ENCODE measurements at places on chromosomes 16 and 17.

DNA sequence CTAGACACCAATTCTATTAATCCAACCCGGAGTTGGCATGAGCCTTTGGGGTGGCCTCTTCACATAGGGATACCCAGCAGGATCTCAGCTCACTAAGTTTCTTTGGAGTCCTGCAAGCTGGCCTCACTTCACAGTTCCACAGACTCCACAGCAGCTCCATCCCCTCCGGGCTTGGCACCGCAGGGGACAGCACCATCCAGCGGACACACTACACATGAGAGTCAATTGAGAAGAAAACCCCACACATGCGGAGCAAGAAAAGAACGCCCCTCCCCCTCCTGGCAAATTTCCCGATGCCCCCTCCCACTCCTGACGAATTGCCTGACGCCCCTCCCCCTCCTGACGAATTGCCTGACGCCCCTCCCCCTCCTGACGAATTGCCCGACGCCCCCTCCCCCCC, 31.1 kb downstream of the KLHDC4 start:
- DNase-seq = no peak

GRCh38 chr16:84182680-84183571, 3.9 kb downstream of the TAF1C start:
- DNase-seq = no peak

DNA sequence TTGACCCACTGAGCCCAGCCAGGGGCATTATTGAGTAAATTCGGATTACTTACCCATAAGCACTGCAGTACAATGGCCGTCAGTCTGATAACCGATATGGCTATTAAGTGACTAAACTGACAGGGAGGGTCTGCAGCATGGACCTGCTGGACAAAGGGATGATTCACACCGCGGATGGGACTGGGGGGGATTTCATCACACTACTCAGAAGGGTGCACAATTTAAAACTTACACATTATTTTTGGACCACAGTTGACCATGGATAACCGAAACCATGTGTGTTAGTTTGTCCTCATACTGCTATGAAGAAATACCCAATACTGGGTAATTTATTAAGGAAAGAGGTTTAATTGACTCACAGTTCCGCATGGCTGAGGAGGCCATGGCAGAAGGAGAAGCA, 106.5 kb downstream of the ABCC6 start:
- DNase-seq = no peak

DNA sequence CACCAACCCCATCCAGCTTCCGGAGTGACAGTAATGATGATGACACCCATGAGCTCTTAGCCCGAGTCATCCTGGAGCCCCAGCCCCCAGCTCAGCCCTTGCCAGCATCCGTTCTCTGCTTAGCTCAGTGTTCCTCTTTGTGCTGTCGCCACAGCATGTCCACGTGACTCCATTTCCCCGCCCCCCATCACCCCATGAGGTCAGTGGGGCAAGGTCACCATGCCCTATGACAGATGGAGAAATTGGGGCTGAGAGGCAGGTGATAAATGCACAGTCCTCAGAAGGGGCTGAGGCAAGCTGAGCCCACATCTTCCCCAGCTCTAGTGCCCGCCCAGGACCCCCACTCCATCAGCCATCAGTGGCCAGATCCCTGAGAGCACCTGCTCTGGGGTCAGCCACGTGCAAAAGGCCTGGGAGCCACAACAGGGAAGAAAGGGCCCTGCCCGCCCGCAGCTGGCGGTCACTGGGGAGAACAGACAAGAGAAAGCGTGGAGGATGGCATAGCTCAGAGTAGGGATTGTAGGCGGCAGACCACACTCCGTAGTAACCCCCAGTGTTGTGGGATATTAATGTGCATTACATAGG, 17.1 kb downstream of the ITGB4 start:
- no peak for DNase-seq

DNA sequence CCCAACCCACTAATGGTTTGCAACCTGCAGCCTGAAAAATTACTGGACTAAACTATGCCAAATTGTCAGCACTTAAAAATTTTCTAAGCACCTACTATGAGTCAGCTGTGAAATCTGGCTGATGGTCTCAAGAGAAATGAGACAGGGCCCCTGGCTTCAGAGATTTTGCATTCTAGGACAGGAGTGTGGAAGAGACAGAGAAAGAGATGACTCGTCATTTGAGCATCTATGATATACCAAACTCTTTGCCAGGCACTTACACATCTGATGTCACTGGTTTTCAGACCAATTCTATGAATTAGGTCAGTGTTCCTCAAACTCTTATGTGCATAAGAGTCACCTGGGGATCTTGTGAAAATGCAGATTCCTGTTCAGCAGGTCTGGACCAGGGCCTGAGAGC, 44.4 kb downstream of the CLEC19A start:
- DNase-seq = no peak

DNA sequence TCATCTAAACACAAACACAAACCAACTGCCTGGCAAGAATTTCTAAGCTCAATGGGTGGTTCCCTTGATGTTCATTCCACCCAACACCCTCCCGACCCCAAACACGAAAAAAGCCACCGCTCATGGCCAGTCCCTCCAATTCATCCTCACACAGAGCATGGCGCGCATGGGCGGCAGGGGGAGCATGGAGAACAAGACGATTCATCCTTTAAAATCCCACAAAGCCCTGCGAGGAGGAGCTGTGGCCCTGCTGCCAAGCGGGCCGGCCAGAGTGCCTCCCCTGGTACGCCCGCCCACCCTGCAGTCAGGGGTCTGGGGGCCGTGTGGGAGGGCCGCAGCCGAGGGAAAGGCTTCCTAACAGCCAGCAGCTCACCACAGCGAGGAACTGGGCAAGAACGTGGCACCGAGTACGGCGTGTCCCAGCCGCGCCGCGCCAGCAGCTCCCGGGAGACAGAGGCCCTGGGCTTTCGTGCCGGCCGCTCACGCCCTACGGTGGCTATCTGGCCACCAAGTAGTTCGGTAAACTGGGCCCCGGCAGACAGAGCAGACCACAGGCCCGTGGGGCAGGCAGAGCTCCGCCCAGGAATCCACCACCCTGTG, 60.9 kb downstream of the KLHDC4 start:
- DNase-seq = no peak

- DNase-seq = no peak
Measured at GRCh38 chr17:80738987-80739730, 194.5 kb downstream of the RPTOR start.

GRCh38 chr17:67779098-67779672, 46.1 kb upstream of the BPTF start:
- DNase-seq = no peak

DNA sequence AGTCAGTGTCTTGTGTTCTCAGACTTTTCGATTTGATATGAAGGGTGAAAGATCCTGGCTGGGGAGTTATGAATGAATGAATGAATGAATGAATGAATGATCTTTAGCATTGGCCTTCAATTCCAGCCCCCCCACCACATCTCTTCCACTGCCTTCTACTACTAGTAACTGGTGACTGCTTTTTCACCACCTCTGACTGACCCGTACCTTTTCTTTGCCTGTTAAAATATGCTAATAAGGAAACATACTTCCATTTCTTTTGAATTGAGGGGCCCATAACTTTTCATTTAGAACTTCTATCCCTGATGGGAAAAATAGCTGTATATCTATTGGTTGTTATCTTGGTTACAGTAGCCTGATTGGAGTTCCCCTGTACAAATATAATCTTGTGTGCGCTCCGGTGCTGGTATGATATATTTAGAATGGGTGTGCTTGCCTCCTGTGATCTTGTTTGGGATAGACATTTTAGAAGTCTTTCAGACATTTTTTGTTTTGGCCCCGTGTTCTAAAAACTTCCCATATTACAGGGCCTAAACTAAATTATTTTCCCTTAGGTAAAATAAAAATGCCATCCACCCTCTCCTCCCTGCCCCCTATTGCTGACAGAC, 3.4 kb downstream of the LYRM1 start:
- no peak for DNase-seq

DNA sequence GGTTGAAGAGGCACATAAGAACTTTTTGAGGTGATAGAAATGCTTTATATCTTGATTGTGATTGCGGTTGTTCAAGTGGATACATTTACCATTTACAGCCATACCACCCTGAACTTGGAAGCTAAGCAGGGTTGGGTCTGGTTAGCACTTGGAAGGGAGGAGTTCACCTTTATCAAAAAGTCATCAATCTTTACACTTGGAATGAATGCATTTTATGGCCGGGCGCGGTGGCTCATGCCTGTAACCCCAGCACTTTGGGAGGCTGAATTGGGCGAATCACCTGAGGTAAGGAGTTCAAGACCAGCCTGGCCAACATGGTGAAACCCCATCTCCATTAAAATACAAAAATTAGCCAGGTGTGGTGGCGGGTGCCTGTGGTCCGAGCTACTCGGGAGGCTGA, 9.5 kb upstream of the GJD3 start:
- DNase-seq = no peak

DNA sequence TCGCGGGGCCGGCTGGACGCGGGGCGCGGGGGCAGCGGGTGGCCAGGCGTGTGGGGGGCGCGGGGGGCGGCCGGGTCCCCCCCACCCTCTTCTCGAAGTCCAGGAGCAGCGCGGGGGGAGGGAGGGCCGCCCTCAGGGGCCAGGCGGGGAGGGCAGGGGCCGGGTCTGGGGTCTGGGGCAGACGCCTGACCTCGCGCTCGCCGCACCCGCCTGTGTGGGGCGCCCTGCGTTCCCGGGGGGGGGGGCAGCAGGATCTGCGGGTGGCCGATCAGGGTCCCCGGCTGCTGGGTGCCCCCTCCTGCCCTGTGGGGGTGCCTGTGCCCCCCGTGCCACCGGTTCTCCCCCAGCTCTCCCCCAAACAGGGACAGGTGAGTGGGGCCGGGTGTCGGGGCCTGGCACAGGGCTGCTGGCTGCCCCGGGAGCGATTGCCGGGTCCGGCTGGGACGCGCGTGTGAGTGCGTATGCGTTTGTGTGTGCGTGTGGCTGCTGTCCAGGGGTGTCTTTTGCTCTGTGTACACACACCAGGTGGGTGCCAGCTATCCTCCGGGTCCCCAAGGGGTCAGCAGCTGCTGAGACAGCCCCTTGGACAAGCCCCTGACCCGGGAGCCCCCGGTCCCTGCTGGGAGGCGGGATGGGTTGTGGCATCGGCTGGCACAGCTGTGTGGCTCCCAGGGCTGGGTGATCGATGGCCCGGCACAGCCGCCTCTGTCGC, 663 bp downstream of the PRR35 start:
- no peak for DNase-seq

DNA sequence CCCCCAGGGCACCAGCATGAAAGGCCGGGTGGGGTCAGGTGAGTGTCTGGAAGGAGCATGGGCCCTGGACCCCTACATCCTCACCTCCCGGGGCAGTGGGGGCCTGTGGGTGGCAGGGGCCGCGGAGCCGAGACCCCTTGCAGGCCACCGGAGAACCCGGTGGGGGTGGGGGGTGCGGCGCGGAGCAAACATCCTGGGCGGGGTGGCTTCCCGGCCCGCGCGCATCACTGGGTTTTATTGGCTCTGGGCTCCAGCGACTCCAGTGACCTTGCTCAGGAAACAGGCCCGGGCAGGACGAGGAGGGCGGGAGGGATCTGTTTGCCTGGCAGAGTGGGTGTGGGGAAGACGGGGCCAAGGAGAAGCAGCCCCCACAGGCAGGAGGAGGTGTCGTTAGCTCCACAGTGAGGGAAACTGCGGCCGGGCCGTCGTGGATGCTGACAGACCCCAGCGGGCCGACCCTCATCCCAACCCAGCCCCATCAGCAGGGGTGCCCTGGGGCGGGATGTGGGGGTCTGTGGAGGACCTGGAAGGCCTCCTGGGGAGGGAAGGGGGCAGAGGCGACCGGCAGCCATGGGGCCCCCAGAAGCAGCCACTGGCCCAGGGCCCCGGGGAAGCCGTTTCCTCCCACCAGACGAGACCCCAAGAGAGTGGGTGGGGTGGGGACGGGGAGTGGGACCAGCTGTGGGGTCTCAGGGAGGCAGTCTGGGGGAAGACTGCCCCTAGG, 10.6 kb downstream of the SSTR5 start:
- no peak for DNase-seq

DNA sequence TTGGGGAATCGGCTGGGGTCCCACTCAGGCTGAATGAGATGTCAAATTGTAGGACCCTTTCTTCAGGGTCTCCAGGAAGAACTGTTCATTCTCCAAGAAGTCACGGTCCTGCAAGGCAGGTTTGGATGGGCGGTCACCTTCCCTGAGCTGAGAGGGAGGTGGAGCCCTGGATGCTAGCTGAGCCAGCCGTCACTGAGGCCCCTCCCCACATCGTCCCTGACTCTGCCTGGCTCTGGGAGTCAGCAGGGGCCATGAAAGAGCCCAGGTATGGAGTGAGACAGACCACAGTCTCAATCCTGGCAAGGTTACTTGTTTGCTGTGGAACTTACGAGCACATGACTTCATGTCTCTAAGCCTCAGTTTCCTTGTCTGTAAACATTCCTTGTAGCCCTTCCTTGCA, 6.0 kb upstream of the MRPL38 start:
- peak; percentile 28 for DNase-seq

- DNase-seq = no peak
Measured at GRCh38 chr16:86221085-86221484, 289.2 kb upstream of the FOXF1 start.

- no peak for DNase-seq
Measured at GRCh38 chr17:77929180-77929564, 29.3 kb upstream of the TNRC6C start.

- DNase-seq = no peak
Measured at GRCh38 chr17:12866244-12866643, 76.9 kb downstream of the ARHGAP44 start.

DNA sequence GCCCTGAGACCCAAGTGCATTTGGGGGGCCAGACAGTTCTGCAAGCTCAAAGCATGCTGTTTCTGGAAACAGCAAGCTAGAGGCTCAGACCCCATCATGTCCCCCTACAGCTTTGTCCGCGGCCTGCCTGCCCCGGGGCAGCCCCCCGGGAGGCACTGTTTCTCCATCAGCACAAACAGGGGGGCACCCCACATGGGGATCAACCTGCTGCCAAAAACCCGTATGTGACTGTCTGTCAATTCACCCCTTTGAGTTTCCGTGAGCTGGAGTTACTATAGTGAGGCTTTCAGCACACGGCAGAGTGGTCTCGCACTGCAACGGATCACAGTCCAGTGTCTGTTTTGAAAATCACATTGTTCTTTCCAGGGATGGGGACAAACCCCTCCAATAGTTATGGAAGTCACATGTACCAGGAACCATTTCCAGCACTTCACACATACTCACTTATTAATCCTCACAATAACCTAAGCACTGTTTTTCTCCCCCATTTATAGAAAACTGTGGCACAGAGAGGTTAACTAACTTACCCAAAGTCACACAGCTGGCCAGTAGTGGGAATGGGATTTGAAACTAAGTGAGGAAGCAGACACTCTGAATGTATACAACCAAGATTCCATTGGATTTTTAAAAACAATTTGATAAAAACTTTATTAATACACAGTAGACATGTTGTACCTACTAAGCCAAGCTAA, 269.0 kb downstream of the C16orf95 start:
- no peak for DNase-seq

All from NCI-H1417 (cell line).